ENCODE measurements at places on chromosomes 3 and 15.

DNA sequence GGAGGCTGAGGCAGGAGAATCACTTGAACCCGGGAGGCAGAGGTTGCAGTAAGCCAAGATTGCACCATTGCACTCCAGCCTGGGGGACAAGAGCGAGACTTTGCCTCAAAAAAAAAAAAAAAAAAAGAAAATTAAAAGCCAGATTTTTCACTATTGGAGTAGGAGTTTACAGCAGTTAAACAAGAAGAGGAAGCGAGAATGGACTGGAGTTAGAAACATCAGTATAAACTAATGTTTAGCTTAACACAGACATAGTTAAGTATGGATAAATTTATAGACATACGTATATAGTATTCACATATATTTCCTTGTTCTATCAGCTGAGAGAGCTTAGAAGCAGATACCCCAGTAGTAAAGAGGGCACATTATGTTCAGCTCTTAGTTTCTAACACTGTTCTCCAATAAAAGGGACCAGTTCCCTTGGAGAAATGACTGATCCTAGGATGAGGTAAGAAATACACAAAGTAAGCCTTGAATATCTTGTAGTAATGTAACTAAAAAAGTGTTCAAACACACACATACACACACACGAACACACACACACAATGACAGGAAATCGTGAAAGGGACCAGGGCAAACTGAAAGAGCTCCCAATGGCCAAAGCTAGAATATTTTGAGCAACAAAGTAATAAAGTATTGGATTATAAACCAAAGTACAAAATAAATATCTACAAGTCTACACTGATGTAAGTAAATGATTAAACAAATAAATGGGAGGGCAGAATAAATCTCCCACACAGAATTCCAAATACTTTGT lies 25.1 kb downstream of the PIK3CB start:
- no peak for DNase-seq

DNA sequence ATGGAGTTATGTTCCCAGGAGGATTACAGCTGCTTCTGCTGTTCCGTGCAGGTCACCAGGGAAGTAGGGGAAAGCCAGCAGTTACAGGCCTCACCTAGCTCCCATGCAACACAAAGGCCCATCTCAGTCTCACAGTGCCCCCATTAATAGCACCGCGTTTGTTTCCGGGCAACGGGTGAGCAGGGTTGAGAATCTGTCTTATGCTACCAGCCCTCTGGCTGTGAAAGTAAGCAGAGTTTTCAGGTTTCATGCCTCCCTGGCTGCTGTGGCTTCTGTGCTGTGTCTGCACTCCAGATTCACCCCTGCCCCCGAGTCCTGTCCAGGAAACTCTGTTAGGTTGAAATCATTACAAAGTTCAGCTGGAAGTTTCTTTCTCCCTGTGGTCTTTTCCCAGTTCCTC lies 254.4 kb upstream of the GPR149 start:
- no peak for DNase-seq

DNA sequence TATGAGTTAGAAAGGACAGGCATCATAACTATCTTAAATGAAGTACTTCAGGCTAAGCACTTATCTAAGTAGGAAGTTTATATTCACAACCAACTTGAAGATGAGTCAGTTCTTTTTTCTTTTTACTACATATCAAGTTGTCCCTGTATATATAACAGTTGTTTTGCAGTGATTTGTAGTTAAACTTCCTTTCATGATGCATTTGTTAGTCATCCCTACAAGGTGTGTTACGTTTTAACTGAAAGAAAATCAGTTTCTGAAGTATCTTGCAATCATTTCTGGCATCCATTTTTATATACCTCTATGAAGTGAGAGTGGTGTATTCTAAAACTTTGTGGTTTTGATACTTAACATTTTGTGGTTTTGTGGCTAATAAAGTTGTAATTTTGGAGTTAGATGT lies 46.1 kb downstream of the ZFAND6 start:
- DNase-seq: no peak

GRCh38 chr3:112670824-112671223 lies 29.9 kb upstream of the CCDC80 start:
- no peak for DNase-seq

DNA sequence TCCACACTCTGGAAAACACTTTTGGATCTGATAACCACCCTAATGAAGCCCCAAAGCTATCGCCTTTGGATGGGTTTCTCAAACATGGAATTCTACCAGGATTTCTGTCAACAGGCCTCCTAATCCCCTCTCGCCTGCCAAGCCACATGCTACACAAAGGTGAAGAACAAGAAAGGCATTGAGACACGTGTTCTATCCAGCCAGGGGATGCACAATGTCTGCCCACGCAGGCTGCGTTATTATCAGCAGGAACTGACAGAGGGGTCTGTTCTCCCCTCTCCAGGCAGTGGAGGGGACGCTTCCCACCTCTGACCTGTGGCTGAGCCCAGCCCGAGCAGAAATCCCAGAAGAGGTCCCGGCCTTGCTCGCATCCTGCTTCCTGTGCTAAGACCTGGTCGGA lies 45.4 kb upstream of the THBS1 start:
- DNase-seq: no peak

GRCh38 chr3:48303021-48303420 lies 30.4 kb downstream of the SPINK8 start:
- no peak for DNase-seq

DNA sequence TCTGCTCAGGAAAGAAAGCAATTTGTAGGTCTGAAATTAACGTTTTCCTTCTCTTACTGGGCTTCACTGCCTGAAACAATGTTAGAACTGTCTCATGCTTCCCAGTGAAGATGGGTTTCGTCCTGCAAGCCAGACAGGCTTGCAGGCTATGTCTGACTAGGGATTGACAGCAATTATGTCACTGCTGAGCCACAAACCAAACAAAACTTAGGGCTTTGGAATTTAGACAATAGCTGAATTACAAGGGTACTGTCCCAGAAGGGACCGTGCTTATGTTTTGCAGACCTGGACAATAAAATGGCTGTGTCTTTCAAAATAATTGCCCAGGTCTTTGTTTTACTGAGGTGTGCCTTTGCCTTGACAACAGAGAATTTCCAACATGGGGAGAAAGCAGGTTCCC lies 46.3 kb upstream of the CCDC80 start:
- DNase-seq: no peak

- DNase-seq: no peak
Measured at GRCh38 chr3:67418426-67419217, 235.8 kb downstream of the SUCLG2 start.

DNA sequence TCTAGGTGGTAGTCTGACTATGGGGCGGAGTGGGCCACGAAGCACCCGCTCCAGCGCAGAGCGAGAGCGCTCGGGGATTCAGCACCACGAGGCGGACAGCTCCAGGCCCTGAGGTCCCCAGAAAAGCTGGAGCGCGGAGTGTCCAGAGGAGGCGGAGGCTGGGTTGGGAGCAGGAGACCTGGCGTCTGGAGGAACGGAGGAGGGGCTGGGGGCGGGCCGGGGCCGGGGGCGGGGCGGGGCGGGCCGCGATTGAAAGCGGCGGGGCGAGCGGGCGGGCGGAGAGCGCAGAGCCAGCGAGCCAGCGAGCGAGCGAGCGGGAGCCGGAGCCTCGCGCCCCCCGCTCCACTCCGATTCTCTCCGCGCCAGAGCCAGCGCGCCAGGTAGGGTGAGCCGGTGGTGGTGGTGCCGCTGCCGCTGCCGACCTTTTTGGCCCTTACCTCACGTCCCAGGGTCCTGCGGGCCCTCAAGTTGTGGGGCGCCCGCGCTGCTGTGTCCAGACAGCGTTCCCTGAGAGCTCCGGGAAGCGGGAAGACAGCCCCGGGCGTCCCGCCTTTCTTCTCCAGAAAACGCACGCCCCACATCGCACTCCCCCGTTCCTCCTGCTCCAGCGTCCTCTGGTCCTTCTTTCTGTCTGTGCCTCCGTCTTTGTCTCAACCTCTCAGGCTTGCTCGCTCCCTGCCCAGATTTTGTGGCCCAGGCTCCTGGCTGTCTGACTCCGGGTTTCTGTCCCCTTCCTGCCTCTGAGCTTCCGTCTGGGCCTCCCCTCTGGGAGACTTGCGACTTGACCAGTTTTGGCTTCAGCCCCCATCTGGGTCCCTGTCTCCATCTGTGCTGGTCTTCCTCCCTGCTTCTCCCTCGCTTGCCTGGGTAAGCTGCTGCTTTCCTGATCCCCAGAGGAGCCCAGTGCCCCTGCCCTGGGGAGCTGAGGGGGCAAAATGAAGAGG lies at the start of gene GRM2:
Gene GRM2, plus strand, starts transcription at position 281 of the 944 bp plus-strand sequence. CDS start 1,916 bp downstream, outside the sequence.
- no peak for DNase-seq

DNA sequence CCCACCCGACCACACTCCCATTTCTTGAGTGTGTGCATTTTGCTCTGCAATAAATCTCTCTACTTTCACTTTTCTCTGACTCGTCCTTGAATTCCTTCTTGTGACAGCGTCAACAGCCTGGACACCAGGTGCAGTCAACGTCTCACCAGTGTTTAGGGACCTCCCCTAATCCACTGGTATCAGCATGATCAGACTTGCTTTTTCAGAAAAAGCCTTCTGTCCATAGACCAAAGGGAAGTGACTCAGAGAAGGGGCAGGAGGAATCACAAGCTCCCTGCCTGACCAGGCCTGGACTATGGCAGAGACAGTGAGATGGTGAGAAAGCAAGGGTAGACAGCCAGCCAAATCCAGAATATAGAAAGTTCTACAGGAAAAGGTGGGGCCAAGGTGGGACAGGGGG lies 15.5 kb downstream of the CCR5 start:
- DNase-seq: no peak

- no peak for DNase-seq
Measured at GRCh38 chr3:21642433-21642832, 108.6 kb downstream of the ZNF385D start.

DNA sequence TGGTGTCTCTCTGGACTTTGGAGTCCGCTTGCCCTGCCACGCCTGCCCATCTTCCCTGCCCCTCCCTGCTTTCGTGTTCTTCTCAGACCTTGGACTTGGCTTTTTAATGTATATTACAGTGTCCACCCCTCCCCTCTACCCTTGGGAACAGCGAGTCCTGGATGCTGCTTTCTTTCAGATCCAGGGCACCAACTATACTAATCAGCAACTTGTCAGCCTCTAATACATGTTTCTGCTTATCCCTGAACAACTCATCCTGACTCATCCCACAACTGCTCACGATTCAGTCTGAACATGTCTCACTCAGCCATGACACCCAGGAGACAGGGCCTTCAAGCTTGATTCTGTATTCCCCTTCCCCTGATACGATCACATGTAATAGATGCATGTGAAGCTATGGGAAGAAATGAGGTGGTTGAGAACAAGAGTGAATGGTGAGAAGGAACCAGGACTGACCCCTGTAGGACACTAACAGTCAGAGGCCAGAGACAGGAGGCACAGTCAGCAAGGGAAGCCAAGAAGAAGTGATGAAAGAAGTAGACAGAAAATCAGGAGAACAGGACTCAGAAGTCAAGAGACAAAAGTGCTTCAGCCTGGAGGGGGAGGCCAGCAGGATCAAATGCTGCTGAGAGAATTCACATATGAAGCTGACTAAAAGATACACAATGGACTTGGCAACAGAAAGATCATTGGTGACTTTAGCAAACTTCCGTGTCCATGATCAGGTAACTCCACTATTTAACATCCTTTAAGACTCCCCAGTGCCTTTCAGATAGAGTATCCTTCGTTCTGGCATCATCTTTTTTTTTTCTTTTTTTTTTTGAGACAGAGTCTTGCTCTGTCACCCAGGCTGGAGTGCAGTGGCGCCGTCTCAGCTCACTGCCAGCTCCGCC lies 35.4 kb downstream of the BCL2L10 start:
- DNase-seq: no peak

DNA sequence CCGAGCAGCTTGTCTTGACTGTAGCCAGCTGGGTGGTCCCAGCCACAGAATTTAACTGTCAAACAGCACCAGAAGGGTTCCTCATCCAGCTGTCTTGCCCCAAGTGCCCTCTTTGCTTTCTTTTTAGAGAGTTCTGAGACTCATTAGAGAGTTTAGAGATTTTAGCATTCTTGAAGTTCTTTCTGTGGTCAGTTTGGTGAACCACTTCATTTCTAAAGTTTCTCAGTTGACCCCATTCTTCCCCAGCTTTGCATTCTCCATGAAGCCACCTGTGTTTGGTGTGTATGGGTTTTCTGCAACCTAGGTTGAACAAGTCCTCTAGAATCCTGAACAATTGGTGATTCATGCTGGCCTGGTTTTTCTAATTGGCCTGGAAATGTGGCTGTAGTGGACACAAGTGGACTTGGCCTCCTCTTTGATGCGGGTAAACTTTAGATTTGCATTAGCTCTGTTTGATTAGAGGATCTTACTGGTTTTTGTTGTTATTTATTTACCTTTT lies 33.7 kb downstream of the FLNB start:
- DNase-seq: no peak

- no peak for DNase-seq
Measured at GRCh38 chr3:13548696-13549622, at the start of gene FBLN2. TSS of gene FBLN2 (plus strand) at chr3:13549125. CDS start at chr3:13570356, 21,231 bp downstream.

- DNase-seq: peak; percentile 19
Measured at GRCh38 chr3:10344147-10344943, 23.4 kb upstream of the SEC13 start.

- DNase-seq: no peak
Measured at GRCh38 chr15:65208647-65209046, 2.6 kb downstream of the CILP start.

- DNase-seq: no peak
Measured at GRCh38 chr15:51348688-51349087, 7.2 kb downstream of the GLDN start.

- no peak for DNase-seq
Measured at GRCh38 chr15:38017721-38018120, 83.3 kb downstream of the TMCO5A start.

- DNase-seq: no peak
Measured at GRCh38 chr15:25763331-25763751, 99.8 kb downstream of the ATP10A start.

DNA sequence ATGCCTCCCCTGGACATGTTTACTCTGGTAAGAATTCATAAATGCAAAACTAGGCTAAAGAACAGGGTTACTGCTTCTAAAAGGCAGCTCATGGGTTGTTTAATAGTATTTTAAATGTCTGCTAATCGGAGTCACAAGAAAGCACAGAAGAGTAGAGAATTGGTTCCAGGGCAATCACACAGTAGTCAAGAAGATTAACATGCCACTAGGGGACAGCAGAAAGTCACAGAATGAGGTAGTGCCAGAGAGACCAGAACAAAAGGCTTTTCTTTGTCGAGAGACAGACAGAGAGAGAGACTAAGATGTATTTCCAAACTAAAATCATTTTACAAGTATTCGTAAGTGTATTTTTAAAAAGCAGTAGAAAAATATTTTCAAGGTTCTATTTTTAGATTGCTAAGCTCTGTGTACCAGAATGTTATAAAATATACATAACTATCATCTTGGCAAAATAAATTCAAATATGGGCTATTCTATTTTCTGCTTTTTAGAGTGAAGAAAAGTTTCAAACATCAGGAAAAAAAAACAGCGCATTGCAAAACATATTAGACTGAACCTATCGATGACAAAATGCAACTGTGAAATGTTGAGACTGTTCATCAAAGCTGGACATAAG lies 78.3 kb upstream of the CDIN1 start:
- DNase-seq: no peak

GRCh38 chr3:43539321-43539720 lies 82.5 kb downstream of the ANO10 start:
- DNase-seq: no peak
